ENCODE measurements at places on chromosomes 16 and 17. TPM values are rescaled to one million over a fixed set of nuclear protein-coding genes. Genes with fewer than 3 reads are reported as not detected.

- DNase-seq, result no peak
Measured at GRCh38 chr17:46944931-46945330, 22.0 kb downstream of the GOSR2 start.

DNA sequence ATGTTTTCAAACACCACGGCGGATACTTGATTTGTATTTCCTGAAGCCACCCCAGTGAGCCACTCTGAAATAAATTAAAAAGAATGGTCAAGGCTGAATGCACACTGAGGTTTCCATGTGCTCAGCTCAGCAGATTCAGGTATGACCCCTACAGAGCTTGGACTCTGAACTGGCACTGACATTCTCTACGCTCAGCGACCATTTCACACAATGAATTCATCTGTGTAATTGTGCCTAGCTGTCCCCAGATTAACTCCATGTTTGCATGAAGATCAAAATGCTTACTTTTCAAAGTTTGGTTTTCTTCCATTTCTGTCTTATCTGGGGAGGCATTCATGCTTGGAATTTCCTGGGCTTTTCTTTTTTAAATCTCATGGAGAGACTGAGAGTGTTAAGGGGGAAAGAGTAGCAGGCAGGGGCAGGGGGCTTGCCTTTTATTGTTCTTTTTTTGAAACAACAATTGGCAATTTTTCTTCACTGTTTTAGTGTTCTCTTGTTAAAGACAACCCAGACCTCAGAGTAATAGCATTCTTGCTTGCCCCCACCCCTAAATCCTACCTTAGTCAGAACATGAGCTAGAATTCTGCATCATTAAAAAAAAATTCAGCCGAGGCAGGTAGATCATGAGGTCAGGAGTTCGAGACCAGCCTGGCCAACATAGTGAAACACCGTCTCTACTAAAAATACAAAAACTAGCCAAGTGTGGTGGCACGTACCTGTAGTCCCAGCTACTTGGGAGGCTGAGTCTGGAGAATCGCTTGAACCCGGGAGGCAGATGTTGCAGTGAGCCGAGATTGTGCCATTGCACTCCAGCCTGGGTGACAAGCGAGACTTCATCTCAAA, 85.5 kb upstream of the HNF1B start:
- DNase-seq, result no peak

DNA sequence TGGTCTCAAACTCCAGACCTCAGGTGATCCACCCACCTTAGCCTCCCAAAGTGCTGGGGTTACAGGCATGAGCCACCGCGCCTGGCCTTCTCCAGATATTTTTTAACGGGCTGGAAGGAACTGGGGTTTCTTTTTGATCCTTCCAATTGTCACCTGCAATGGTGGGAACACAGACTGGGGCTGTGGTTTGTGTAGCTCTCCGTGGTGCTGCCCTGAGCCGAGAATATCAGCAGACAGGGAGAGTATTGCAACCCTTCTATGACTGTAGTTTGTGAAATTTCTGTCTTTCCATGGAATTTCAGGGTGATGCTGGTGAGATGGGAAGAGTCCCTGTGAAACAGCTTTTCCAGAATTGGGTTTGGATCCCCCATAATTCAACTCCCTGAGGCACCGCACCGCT, 263.5 kb downstream of the ENGASE start:
- no peak for DNase-seq

DNA sequence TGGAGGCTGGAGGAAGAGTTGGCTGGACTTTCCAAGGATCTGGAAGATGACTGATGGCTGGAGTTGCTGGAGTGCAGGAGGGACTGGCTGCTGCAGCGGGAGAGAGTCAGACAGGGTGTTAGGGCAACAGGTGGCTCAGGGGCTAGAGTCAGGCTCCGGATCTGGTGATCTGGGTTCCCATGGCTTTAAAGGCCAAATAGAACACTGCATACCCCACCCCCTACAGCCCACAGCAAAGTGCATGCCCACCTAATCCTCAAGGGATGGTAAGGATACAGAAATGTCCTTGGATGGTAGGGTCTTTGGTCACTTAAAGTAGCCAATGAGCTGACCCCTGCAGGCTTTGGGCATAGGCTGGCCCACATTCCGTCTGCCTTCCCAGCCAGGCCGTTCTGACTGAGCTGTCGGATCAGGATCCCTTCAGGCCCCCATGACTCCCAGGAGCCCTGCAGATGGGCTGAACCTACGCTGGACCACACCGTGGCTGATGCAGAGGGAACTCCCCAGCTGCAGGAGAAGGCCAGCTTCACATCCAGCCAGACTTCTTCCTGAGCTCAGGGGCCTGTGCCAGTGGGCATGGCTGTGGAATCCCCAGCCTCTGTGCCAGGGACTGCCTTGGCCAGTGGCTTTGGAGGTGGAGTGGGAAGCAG, 13.9 kb downstream of the TNS4 start:
- DNase-seq, result no peak

DNA sequence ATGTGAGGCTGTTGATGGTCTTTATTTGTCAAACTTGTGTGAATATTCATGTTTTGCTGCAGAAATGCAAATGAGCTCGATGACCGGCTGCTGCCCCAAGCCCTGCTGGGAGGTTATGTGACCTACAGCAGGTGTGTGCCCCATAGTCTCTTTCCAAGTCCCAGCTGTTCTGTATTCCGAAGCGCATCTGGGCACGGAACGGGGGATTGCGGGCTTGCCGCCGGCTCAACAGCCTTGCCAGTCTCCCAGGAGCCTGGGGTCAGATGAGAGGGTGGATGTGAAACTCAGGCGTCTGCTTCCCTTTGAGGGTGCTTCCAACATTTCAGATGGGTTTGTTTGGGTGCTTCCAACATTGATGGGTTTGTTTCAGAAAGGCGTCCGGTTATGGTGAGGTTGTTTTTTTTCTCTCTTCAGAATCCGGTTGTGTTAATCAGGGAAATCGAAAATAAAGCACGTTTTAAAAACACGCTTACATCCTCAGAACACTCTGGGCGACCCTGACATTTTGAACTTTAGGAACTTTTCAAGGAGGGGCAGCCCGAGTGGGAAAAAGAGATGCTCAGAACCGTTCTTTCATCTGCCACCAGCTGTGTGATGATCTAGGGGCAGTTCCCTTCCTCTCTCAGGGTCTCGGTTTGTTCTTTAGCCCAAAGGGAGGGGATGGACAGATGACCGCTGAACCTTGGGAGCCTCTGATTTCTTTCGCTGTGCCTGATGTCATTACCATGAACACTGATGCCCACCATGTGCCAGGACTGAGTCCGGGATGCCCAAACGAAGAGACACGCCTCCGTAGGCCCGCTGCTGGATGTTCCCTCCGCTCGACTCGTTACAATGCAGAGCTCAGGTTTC, 47.8 kb upstream of the AMZ2 start:
- no peak for DNase-seq

DNA sequence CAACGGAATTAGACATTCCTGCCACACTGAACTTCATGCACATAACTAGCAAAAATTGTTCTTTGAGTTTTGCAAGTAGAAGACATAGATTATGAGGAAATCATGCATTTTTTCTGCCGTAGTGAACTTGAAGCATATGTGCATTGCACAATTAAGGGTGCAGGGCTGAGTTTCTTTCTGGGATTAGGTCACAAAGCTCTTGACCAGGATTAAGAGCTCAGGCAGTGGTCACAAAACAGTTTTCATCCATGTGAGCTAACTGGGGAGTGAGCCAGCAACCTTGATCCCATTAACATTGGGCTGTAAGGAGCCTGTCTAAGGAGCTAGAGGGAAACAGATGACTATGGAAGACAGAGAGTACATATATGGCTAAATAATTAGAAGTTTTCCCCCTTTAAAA, 143.7 kb downstream of the PMP22 start:
- DNase-seq, result no peak

- DNase-seq, result no peak
Measured at GRCh38 chr17:82408288-82408937, 9.7 kb upstream of the HEXD start.

- DNase-seq, result no peak
Measured at GRCh38 chr16:21162661-21163151, 4.2 kb downstream of the LDAF1 start.

DNA sequence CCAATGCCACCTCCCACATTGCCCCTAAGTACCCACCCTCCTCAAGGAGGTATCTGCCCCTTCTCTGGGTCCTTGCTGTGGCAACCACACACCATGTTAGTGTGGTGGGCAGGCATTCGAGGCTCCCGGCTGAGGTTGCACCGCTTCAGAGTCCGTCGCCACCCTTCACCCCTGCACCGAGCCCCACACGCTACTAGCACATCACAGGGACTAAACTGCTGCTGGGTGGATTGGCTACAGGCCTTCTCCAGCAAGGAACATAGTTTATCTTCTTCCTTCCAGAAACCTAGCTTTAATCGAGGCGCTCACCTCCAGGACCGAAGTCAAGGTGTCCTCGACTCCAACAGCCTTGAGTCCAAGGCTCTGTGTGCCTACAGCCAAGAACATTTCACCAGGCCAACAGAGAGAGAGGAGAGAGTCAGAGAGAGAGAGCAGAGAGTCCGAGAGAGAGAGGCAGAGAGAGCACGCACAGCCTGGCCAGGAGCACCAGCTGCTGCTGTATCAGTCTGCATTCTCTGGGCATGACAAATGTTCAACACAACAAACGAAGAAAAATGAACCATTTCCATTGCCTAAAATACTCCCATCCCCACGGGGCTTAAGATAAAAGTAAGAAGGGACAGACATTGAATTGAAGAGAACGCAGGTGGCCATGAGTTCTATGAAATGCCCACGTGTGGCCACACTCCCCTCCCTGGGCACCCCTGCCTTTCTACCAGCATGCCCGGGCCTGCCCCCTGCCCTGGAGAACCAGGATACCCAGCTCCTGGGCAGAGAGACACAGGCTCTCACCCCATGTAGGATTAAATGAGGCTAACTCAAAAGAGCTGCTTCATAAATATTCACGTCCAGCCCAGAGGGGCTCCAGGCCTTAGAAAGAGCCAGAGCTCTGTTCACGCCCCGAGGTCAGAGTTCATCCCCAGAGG, 94.9 kb downstream of the RBFOX3 start:
- no peak for DNase-seq

GRCh38 chr17:3818786-3819185, 17.8 kb upstream of the ITGAE start:
- no peak for DNase-seq

DNA sequence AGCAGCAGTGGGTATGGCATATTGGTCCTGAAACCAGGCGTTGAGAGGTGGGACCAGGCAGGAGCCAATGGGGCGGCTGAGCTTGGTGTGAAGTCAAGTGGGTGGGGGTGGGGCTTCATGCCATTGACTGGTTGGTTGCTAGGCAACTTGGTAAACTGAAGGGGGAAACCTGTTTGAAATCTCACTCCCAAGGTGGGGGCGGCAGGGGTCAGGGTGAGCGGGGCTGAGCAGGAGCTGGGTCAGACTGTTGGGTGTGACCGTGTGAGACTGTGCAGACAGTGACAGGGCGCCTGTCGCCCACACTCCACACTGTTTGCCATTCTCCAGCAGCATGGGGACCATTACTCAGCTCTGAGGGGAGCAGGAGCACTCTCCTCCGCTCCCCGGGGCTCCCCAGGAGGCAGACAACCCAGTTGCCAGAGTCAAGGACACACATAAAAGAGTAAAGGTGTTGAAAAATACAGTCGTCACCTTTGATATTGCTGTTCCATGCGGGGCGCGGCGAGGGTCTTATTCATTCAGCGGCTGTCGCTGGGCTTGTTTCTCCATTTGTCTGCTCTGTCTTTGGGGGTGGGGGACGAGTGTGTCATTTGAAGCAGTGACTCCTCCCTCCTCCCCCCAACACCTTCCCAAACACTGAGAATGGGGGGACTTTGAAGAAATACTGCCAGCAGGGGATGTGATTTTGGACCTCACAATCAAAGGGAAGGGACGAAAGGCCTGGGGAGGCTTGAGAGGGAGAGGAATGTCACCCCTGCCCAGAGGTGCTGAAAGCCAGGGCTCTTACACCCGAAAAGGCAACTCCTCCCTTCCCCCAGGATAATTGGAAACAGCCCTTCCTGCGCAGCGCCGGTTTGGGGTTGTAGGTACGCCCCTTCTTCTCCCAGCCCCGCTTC, 1.2 kb upstream of the EFNB3 start:
- DNase-seq, result peak; percentile 61

DNA sequence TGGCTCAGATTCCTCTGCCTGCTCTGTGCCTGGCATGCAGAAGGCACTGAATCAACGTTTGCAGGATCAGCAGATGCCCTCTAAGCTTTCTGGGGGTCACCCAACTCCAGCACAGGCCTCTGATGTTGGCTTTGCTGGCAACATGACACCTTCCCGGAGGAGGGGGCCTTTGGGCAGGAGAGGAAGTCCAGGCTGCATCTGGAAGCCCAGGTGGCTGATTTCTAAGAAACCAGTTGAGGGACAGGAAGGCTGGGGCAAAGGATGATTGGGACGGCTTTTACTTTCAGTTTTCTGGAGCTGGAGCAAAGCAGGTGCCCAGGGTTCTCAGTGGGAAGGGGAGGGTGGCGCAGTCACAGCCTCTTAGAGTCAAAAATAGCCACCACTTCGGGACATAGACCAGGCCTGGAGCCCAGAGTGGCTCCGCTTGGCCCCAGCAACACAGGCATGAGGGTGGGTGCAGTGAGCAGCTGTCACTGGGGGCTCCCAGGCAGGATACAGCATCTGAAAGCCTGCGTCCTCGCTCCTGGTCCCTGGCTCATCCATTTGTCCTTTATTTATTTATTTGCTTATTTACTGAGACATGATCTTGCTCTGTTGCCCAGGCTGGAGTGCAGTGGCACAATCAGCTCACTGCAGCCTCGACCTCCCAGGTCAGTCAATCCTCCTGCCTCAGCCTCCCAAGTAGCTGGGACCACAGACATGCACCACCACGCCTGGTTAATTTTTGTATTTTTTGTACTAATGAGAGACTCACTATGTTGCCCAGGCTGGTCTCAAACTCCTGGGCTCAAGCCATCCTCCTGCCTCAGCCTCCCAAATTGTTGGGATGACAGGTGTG, 15.1 kb downstream of the SOCS1 start:
- DNase-seq, result no peak

DNA sequence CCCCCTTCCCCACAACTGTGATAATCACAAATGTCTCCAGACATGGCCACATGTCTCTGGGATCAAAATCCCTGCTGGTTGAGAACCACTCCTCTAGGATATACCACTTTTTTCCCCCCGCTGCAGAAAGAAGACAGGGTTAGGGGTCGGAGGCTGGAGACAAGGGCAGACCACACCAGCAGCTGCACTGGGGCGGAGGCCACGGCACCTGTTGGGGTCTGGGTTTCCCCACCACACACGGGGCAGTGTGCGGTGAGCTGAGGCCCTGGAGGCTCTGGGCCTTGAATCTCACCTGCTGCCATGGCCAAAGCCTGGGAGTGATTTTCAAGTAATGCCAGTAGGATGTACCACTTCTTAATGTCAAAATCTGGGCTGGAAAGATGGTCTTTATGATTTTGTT, 320.5 kb downstream of the SNX29 start:
- no peak for DNase-seq

Gene ZNF469
- total RNA-seq, result 0.05 TPM

Gene ALOX12B
- 0.41 TPM for total RNA-seq

Gene CBFA2T3
- total RNA-seq, result 12.9 TPM

Gene CDK5R1
- 6.2 TPM for total RNA-seq

Gene CNGB1
- total RNA-seq, result not detected

Gene CHST5
- total RNA-seq, result 0.24 TPM

Gene ZG16
- not detected for total RNA-seq

Gene HYDIN
- total RNA-seq, result 25.7 TPM

Gene CMTM2
- not detected for total RNA-seq

Gene ZP2
- not detected for total RNA-seq
